DMS 273 treated with DMSO at 0.1 percent for 48 hours (cell line): ENCODE measurements at places on chromosomes 1 and 21.
A peak's percentile ranks its signal among the peaks of the same experiment; 100 is the strongest.

DNA sequence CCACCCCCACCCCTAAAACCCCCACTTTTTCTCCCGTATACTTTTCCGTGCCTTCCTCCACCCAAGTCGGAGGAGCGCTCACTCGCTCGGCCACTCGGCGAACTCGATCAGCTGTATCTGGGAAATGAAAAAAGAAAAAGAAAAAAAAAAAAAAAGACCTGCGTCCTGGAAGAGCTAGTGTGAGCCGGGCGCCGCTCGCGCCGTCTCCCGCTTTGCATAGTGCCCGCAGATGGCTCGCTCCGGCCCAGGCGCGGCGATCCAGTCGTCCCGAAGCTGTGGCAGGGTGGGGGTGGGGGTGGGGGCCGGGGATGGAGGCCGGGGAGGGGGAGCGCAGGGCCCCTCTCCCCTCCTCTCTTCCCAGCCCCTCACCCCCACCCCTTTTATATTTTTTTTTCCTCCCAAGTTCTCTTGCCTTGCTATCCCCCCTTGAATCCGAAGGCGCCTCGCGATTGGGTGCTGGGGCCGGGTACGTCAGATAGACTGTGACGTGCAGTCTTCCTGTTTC is 299 bp upstream of the PROX1 start:
- DNase-seq, result no peak

DNA sequence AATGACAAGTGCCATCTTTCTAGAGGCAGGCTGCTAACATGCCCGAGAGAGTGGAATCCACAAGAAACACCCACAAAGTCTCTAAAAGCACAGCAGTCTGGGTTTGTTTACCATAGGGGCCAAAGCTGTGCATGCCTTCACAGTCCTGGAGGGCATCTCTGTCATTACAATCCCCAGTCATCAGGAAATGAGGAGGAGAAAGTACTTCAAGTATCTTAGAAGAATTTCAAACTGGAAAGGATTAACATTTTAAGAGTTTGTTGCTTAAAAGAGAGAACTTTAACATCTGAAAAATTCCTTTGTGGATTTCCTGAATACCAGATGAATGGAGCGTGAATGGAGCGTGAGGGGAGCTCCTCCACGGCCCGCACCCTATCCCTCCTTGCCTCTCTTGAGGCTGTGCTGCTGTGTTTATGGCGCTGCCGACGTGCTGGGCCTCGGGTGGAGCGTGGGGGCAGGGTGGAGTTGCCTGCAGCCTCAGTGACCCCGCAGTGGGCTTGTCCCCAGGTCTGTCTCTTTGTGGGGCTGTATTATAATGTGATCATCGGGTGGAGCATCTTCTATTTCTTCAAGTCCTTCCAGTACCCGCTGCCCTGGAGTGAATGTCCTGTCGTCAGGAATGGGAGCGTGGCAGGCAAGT is 23.3 kb downstream of the SLC6A17 start:
- DNase-seq, result no peak

- DNase-seq, result no peak
Observed at GRCh38 chr1:160924791-160925651, 29.6 kb downstream of the ITLN2 start.

- no peak for DNase-seq
Observed at GRCh38 chr1:113930499-113931161, 1.5 kb downstream of the HIPK1 start.

GRCh38 chr1:233440951-233441401 is 113.5 kb downstream of the MAP3K21 start:
- peak; percentile 61 for DNase-seq

DNA sequence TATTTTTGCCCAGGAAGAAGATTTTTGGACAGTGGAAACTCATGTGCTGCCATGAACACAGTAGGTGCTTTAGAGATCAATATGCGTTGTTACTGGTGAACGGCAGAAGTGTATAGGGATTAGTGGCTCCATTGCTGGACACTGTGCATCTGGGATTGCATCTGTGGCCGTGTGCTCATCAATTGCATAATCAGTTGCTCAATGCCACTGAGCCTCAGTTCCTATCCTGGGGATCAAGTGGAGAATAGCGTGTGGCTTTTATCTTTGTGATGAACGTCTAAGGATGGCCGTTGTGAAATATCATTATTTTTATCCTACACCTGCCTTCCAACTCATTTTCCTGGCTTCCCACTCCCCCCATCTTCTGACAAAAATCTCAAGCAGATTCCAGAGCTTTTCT is 5.4 kb downstream of the TNN start:
- DNase-seq, result no peak

DNA sequence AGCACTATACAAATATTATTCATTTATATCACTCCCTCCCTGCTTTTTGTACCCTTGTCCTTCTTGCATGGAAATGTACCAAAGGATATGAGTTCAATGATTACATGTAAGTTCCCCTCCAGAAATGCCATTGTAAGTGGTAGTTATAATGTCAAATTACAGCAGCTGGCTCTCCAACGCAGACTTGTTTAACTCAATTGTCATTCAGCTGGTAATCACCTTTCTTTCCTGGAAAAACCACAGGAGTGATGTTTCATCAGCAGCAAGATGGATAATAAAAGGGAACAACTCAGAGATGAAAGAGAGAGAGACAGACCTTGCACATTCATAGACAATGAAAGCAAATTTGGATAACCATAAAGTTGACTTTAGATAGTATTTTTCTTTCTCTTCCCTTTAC is 578.6 kb upstream of the PBX1 start:
- no peak for DNase-seq

DNA sequence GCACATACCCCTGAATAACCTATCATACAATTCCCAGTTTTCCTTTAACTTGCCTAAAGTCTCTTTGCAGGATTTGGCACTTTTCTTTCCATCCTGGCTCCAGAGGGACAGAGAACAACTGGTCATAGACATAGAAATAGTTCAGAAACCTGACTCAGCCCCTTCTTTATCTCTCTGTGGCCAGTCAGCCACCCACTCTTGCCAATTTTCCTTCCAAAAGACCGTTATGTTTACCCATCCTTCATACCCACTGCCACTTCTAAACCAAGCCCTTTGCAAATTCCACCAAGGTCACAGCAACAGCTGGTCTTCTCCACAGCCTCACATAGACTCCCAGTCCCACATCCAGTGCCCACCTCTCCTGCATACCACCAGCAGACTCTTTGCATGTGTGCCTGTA is 127.2 kb upstream of the FGGY start:
- no peak for DNase-seq

DNA sequence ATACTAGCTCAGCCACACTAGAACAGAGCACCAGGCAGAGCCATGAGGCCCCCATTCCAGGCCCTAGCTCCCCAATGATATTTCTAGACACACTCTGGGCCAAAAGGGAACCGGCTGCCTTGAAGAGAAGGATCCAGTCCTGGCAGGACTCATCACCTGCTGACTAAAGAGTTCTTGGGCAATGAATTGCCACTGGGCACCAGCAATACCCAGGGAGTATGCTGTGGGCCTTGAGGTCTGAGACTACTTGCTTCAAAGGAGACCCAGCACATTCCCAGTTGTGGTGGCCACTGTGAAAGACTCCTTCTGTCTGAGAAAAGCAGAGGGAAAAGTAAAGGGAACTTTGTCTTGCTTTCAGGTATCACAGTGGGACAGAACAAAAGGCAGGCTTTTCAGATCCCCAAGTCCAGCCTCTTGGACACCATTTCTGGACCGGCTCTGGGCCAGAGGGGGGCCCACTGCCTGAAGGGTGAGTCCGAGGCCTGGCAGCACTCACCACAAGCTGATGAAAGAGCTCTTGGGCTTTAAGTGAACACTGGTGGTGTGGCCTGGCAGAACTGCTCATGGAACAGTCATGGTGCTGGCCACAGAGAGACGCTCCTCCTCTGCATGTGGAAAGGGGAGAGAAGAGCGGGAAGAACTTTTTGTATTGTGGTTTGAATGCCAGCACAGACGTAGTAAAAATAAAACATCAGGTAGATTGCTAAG is 72.5 kb downstream of the CDC42BPA start:
- DNase-seq, result no peak

GRCh38 chr1:67149179-67149770 is 14.5 kb upstream of the C1orf141 start:
- peak; percentile 39 for DNase-seq

- DNase-seq, result no peak
Observed at GRCh38 chr21:29297483-29298347, 1.0 kb upstream of the BACH1 start.

- DNase-seq, result no peak
Observed at GRCh38 chr1:85661767-85662166, 46.5 kb downstream of the ZNHIT6 start.

- DNase-seq, result no peak
Observed at GRCh38 chr1:39645411-39646043, 6.1 kb upstream of the HEYL start.

DNA sequence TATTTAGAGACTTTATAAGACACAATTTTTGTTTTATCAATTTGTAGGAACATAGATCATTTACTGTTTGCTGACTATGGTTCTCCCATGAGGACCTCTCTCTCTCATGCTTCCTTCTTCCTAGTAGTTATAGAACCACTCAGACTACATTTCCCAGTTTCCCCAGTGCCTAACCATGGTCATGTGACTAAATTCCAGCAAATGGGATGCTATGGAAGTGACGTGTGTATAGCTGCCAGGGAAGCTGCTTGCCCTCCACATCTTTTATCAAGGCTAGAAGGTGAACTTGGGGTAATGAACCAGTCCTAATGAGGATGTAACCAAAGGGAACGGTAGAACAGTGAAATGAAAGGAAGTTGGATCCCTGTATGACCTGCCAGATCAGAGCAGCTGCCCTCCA is 184.0 kb downstream of the MIS18A start:
- no peak for DNase-seq

- DNase-seq, result no peak
Observed at GRCh38 chr1:166089804-166090203, 77.0 kb downstream of the FAM78B start.

DNA sequence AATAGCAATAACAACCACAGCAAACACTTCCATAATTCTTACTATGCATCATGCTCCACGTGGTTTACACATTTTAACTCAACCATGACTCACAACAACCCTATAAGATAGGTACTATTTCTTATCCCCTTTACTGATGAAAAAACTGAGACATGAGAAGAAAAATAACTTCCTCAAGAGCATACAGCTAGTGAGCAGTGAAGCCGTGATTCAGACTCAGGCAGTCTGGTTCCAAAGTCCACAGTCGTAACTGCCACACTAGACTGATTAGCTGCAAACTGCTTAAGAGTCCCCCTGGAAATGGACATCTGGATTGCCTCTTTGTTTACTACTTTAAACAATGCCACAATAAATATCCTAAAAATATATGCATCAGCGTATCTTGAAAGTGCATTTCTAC is 55.7 kb downstream of the PLD5 start:
- DNase-seq, result no peak

GRCh38 chr1:212070720-212071302 is 35.3 kb downstream of the DTL start:
- DNase-seq, result no peak

- DNase-seq, result peak; percentile 25
Observed at GRCh38 chr1:220300442-220301121, 28.3 kb upstream of the RAB3GAP2 start.

DNA sequence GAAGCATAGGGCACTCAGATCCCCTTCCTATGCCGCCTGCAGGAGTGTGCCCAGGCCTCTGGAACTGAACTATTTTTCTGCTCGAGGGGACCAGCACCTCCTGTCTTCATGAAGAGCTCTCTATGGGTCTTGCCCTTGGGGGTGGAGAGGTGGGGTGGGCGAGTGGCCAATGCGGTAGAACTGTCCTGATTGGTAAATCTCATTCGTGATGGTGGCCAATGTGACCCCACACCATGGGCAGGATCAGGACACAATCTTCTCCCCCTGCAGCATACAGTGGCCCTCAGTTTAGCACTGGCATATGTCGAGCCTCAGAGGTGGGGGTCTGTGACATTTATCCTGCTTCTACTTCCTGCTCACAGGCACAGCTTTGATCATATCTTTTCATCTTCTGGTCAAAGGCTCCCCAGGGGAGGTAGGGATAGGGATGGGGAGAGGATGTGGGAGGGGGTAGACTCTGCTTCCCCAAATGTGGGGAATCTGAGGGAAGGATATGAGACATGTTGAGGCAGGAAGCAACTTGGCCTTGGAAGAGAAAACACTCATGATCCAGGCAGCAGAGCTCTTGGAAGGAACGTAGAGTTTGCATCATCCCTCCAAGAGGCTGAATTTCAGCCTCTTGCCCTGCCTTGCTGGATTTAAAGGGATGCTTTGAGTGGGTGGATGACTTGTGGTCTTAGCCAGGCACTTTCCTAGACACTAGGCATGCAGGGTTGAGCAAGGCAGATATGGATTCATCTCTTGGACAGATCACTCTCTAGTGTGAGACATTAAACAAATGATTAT is 81.8 kb downstream of the LAMC2 start:
- no peak for DNase-seq

DNA sequence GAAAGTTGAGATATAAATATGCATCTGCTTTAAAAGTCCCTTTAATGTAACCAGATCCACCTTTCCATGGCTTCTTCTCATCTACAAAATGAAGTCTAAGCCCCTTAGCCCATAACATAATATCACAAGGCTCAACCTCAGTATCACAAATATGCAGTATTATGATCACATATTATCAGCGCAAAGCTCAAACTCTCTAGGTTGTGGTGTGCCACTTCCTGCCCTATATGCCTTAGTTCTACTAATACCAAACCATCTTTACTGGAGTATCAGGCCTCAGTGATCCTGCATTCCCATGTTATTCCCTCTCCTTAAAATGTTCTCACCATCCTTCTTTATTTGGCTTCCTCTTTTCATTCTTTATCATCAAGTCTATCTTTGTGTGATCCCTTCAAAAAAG is 301.8 kb downstream of the NEGR1 start:
- no peak for DNase-seq

GRCh38 chr1:164611754-164612642 is 53.0 kb downstream of the PBX1 start:
- DNase-seq, result peak; percentile 57

- no peak for DNase-seq
Observed at GRCh38 chr1:180278596-180279395, 48.7 kb downstream of the LHX4 start.

DNA sequence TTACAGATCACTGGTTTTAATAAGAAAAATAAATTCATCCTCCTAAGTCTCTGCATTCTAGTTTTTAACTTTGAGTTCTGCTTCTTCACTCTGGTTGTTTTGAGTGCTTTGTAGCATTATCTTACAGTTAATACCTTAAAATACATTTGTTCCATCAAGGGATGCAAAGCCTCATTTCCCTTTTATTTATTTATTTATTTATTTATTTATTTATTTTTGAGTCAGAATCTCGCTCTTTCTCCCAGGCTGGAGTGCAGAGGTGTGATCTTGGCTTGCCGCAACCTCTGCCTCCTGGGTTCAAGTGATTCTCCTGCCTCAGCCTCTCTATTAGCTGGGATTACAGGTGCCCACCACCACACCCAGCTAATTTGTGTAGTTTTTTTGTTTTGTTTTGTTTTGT is 147.8 kb downstream of the ZNF326 start:
- no peak for DNase-seq

GRCh38 chr1:73800376-73800775 is 397.6 kb downstream of the LRRIQ3 start:
- no peak for DNase-seq

- DNase-seq, result no peak
Observed at GRCh38 chr21:29378832-29379231, 80.1 kb downstream of the BACH1 start.
